Spinal cord (tissue), 10 donors: ENCODE measurements at places on chromosomes 2 and 18. TPM values are rescaled to one million over a fixed set of nuclear protein-coding genes. Genes with fewer than 3 reads are reported as not detected.

Gene DNAJC10
- total RNA-seq: 142 TPM

- DNase-seq: no peak
These were observed 59.4 kb upstream of the RPE start for GRCh38 chr2:209942936-209943605.

Gene DHRS9
- 4.6 TPM for total RNA-seq

DNA sequence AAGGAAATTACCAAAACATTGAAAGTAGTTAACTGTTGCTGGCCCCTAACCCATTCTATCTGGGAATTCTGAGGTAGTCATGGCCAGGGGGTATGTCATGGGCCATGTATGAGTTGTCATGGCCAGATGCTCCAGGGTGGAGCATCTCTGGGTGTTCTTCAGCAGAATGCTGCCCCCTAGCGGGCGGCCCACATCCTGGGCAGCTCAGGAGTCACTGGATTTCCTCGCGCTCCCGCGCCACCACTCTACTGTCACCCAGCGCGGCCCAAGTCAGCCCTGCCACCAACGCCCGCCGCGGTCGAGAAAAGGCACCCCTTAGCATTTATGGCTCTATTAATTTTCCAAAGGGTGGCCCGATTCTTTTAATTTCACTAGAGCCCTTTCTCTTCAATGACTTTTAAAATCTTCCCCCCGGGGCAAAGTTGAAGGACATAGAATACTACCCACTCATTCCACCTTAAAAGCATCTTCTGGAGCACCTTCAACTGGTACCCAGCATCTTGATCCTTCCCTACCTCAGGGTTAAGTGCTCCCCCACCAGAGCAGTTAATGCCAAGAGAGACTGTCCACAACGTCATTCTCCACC lies 41.6 kb downstream of the PKDCC start:
- no peak for DNase-seq

DNA sequence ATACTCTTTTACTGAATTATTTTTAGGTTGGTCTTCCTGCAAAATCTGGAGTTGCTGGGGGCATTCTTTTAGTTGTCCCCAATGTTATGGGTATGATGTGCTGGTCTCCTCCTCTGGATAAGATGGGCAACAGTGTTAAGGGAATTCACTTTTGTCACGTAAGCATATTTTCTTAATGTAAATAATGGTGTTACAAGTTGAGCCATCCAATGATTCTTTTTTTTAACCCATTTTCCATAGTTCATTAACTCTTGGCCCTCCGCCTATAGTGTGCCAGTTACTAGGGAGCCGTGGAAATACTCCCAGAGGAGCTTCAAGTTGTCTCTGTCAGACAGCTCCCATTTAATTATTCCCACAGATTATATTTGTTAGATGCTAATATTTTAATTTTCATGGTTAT lies 49.8 kb downstream of the GLS start:
- DNase-seq: no peak

Gene ZC3H6
- total RNA-seq: 14.8 TPM

Gene ALKAL2
- total RNA-seq: 0.88 TPM

GRCh38 chr2:116042530-116042929 lies 1600.1 kb downstream of the DPP10 start:
- no peak for DNase-seq

DNA sequence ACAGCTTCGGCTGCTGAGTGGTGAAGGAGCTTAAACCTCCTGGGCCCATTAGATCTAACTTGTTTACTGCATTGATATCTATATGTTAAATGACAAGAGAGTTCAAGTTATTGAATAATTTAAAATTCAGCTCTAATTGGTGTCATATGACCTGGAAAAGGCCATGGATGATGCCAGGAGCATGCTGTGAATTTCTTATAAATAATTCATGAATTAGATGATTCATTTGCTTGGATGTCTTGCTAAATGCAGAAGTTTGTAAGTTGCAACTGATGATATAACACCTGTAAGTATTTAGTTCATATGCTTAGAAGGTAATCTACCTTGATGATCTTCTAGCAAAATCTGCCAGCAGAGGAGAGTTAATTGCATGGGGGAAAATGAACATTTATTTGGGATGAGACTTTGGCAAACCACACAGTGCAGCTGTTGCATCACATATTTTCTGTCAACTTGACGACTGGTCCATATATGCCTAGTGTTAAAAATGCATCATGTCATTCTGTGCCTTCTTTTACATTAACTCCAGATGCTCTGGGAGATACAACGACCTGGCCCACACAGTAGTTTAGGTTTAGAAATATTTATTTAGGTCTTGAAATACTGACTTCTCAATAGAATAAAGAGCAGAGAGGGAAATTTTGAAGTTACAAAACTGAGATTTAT lies 226.3 kb downstream of the KIAA1328 start:
- no peak for DNase-seq

Gene MAPRE3
- total RNA-seq: 21.2 TPM

DNA sequence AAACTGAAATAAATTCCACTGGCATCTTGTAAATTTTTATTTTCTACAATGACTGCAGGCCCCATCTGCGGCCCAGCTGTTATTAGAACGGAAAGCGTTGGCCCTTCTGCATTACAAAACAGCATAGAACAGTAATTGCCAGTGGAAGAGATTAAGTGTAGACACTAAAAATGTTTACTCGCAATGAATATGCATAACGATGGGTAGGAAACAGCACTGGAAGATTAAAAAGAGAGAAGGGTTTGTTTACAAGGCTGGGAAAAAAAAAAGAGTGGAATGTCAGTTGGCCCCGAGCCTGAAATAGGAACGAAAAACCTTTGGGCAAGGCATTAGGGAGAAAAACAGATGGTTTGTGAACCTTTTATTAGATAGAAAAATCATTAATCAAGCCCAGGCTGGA lies 275.9 kb upstream of the TCF4 start:
- peak; percentile 94 for DNase-seq

- peak; percentile 5 for DNase-seq
These were observed 497.2 kb upstream of the SYT4 start for GRCh38 chr18:43774497-43774896.

Gene SOX11
- total RNA-seq: 26.8 TPM

- DNase-seq: no peak
These were observed 105.8 kb downstream of the PLB1 start for GRCh38 chr2:28601616-28602015.

DNA sequence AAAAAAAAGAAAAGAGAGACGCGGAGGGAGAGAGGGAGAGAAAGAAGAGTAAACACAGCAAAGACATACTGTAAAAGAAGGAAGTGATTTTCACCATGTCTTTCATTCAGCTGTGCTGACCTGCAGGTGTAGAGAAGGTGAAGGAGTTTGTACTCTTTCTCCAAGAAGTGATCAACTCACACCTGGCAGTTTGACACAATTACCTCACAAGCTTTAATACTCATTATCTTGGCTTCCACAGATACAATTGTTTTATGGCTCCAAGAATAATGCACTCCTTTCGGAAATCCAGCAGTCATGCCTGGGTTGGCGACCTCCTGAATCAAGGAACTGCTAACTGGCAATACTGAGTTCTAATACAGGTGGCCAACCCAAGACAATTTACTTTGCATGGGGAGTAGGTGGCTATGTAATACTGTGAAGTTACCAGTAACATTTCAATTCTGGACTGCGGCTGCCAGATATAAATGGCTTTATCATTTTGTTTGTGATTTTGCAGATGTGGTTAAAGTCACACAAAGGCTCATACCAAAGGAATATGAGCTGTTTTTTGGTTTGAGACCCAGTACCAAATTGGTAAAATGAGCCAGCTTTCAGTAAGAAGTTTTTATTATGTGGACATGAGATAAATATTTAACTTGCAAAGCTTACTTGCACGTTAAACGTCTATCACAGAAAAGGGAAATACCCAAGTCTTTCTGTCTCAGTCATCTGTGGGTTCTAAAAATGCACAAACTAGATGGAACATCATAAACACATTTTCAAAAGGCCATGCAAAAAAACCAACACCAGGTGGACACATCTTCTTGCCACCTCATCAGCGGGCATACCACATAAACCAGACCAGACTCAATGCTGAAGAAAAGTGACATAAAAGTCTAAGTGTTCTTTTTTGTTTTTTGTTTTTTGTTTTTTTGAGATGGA lies 69.3 kb downstream of the NCKAP5 start:
- DNase-seq: no peak

GRCh38 chr18:51506811-51507210 lies 309.3 kb upstream of the MEX3C start:
- DNase-seq: no peak

- DNase-seq: no peak
These were observed 465.7 kb upstream of the NRP2 start for GRCh38 chr2:205216580-205216979.

- DNase-seq: no peak
These were observed 107.6 kb downstream of the MEMO1 start for GRCh38 chr2:31903109-31903780.

GRCh38 chr2:2621855-2622254 lies 290.8 kb upstream of the MYT1L start:
- no peak for DNase-seq

DNA sequence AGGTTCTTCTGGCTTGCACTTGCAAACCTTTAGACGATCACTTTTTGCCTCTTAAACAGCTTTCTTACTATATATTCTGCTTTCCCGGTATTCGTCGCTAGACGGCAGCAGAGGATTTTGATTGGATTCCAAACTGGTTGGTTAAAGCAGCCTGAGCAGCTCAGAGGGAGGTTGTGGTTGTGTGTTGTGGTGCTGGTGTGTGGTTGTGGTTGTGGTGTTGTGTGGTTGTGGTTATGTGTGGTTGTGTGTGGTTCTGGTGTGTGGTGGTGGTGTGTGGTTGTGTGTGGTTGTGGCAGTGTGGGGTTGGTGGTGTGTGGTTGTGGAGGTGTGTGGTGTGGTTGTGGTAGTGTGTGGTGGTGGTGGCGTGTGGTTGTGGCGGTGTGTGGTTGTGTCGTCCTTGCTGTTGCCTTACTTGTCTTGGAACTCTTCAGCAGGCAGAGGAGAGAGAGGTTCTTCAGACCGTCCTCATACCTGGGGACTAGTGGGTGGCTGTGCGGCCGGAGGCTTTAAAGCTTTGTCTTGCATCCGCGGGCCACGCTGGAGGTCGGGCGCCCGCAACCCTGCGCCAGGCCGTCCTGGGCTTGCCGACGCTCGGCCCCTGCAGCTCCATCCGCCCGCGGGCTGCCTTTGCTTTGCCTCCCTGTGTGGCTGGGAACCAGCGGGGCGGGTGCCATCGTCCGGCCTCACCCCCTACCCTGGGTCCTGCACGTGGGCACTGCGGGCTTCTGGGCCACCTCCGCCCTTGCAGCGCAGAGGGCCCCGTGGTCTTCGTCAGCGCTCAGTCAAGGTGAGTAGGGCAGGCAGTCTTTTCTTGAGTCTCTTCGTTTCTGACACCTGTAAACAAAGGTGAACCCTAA lies 190.8 kb downstream of the ARHGAP28 start:
- DNase-seq: peak; percentile 81

DNA sequence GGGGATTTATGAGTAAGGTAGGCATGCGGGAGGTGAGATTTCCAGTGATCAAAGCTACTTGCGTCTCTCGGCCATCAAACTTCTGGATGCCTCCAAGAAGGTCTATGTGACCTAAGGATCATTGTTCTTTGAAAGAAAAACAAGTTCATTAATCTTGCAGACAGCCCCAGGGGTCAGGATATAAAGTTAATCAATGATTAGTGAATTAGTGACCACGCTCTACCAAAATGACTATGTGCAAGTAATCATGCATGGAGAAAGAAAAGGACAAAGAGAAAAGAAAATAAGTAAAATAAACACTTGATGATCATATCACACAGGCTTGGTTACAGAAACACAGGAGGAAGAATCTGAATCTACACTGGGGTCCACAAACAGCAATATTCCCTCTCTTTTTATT lies 42.5 kb upstream of the BCL11A start:
- DNase-seq: no peak

DNA sequence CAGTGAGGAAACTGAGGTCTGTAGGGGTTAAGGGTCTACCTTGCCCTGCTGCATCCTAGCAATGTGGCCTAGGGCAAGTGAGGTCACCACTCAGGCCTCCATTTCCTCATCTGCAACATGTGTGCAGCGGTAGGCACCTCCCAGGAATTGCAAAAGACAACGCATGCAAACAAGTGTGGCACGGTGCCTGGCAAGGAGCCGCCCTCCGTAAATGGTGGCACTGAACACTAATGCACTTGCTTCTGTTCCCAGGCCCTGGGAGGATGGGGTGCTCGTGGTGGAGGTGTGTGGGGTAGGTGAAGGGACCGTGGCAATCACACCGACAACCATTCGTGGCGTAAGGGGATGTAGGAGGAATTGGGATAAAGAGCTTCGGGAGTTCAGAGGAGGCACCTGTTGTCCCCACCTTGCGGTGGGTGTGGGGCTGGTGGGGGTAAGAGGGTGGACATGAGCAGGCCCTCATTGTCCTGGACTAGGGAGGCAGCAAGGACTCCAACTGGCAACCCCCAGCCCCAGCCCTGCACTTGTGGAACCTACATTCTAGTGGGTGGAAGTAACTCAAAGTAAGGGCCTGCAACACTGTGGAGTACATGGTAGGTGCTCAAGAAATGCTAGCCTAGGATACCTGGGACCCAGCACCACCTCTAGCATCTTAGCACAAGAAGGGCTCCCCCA lies 26.0 kb downstream of the ATOH8 start:
- DNase-seq: no peak

DNA sequence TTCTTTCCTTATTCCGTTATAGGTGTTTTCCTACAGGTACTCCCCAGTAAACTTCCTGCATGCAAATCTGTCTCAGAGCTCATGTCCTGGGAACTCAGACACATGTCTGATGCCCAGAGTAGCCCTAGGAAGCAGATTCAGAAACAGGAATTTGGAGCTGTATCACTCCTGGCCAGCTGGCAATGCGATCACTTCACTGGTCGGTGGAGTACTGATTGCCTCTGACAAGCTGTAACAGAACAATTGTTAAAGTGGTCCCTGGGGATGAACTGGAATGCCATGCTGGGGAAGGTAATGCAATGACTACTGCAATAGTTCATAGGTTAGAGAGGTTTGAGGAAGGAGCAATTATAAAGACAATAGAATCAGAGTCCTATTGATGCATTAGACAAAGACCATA lies 131.6 kb upstream of the DOCK10 start:
- DNase-seq: no peak

- no peak for DNase-seq
These were observed 155.6 kb downstream of the TTC27 start for GRCh38 chr2:32783469-32783868.

Gene CTNNA2
- total RNA-seq: 117 TPM

GRCh38 chr18:12308386-12309100 lies 502 bp downstream of the TUBB6 start:
- no peak for DNase-seq

Gene MRO
- 11.5 TPM for total RNA-seq

- no peak for DNase-seq
These were observed 493.2 kb downstream of the PID1 start for GRCh38 chr2:228777855-228778355.

- DNase-seq: no peak
These were observed 106.1 kb upstream of the NETO1 start for GRCh38 chr18:72973841-72974240.
